ENCODE measurements at places on chromosomes 4 and X.

GRCh38 chr4:2183394-2183793 lies 58.5 kb downstream of the HAUS3 start:
- no peak for DNase-seq

DNA sequence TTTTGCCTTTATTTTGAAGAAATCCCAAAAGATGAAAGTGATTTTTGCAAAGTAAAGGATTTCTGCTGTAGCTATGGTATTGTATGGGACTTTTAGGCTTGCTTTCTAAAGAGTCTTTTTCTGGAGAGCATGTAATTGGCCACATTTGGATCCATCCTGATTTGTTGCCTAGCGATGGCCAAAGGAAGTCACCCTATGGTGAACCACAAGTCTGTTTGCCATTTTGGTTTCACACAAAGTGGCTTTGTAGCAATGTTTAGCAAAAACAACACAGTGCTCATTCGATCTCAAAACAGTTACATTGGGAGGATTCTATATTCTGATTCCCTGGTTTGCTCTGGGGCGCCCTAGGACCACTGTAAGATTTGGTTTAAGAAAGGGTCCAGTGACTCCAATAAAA lies 44.1 kb upstream of the INTS6L start:
- DNase-seq, result no peak

DNA sequence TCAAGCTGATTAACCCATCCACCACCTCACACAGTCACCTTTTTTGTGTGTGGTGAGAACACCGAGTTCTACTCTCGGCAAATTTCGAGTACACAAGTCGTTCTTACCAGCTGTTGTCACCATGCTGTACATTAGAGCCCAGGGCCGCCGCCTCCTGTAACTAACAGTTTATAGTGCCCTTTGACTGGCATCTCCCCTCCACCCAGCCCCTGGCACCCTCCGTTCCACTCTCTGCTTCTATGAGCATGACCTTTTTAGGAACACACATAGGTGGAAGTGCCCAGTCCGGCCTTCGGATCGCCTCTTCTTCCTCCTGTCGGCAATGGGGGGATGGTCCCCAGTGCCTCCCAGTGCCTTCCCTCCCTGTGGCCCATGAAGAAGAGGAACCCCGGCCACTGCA lies 141.4 kb downstream of the STK32B start:
- DNase-seq, result no peak

DNA sequence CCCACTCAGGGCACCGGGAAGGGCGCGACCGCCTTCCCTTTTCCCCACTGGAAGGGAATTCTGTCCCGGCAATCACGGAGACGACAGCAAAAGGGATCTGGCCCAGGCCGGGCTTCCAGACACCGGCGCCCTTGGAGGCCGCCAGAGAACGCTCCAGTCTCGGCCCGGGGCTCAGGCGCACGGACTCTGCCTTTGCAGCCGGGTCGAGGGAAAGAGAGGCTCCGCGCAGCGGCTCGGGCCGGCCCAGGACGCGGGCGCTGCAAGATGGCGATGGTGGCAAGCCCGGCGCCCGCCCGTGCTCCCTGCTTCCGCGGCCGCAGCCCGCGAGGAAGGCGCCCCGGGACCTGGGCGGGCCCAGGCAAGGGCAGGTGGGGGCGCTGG lies 1.1 kb downstream of the CTBP1 start:
- DNase-seq, result no peak

GRCh38 chr4:109412776-109413175 lies 20.8 kb upstream of the SEC24B start:
- DNase-seq, result no peak

All from GM13976 (cell line).